Activated naive CD4-positive, alpha-beta T cell treated with anti-CD3 and anti-CD28 coated beads for 36 hours (primary cell): ENCODE measurements at places on chromosomes 16 and 17. TPM values are rescaled to one million over a fixed set of nuclear protein-coding genes. Genes with fewer than 3 reads are reported as not detected.

DNA sequence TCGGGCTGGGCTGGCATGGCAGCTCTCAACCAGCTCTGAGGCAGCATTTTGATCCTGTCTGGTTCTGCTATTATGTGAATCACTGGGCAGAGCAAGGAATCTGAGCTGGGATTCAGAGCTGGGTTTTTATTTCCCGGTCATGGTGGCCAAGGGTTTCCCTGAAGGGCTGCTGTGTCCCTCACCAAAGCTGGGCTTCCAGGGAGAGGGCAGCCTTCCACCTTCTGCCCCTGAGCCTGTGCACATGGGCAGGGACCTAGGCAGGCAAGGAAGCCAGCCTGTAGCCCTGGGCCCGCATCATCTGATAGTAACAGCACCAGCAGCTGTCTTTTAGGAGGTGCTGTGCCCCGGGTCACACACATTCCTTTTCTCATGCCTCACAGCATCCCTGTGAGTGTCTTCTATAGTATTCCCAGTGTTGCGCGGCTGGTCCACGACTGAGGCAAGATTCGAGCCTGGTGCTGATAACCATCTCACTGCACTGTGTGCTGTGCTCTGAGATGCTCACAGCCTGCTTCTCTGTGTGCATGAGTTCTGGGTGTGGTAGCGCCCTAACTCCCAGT is 85.3 kb upstream of the PLCG2 start:
- peak overlapping the region; percentile 8 for H3K27ac ChIP-seq
- no peak overlapping the region for H3K4me3 ChIP-seq
- H3K4me1 ChIP-seq: peaks cover 1% of the 10 kb centered on the region
- DNase-seq: no peak
- H3K27me3 ChIP-seq: no peaks in the 10 kb centered on the region

GRCh38 chr16:82082543-82083244 is 47.6 kb downstream of the HSD17B2 start:
- no peak overlapping the region for H3K4me3 ChIP-seq
- DNase-seq: peak; percentile 12
- peaks cover 3% of the 10 kb centered on the region for H3K4me1 ChIP-seq

- H3K27ac ChIP-seq: no peak overlapping the region
- no peak overlapping the region for H3K4me3 ChIP-seq
- no peak for DNase-seq
- no peaks in the 10 kb centered on the region for H3K27me3 ChIP-seq
- H3K4me1 ChIP-seq: no peaks in the 10 kb centered on the region
Measured at GRCh38 chr16:51337662-51338061, 186.6 kb upstream of the SALL1 start.

The EFNB3 gene
- total RNA-seq: not detected
